KG1 (cell line): ENCODE measurements at places on chromosomes 5 and 9.

- no peak for DNase-seq
Measured at GRCh38 chr5:148645527-148645926, 8.8 kb downstream of the HTR4 start.

GRCh38 chr9:87381050-87381711, 116.5 kb upstream of the DAPK1 start:
- DNase-seq, result no peak

DNA sequence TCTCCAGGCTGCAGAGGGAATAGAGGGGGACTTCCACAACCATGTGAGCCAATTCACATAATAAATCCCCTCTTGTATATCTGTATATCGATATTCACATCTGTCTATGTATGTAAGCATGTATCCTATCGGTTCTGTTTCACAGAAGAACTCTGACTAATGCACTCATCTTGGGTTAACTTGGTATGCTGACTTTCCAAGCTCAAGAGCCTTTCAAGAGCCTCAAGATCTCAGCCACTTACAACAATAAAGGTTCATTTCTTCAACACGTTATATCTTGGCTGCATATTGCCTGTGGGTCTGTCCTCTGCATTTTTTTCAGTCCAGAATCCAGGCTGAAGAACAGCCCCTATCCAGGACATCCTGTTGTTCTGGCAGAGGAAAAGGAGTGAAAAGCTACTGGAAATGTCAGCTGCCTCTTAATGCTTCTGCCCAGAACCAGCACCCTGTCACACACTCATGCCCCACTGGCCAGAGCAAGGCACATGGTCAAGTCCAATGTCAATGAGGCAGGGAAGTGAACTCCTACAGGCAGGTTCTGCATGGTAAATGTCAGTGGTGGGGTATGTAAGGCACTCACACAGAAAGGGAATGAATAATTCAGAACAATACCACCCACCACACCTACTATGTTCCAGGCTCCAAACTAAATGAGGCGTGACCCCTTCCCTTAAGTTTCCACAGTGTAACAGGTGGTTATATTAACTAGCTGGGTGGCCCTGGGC, 91.6 kb upstream of the ICE1 start:
- no peak for DNase-seq

- no peak for DNase-seq
Measured at GRCh38 chr5:172453986-172454357, 353 bp downstream of the SH3PXD2B start.

- DNase-seq, result no peak
Measured at GRCh38 chr5:135369952-135370351, 29.1 kb downstream of the MACROH2A1 start.

- no peak for DNase-seq
Measured at GRCh38 chr5:75828029-75828428, 110.8 kb upstream of the POC5 start.

DNA sequence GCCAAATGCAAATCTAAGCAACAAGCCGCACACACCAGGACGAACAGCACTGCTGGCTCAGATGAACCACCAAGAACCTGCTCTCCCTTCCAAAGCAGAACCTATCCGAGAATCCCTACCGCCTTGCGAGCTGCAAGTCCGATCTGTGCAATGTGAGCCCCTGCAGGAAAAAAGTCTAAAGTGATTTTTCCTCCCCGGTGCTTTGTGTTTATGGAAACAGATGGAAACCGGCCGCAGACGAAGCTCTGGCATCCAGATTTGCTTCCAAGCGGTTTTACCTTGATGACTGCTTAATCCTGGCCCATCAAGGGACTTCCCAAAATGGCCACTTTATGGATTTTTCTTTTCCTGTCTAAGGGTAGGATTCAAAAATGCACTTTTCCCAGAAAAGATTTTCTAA, 112.5 kb downstream of the VAV2 start:
- DNase-seq, result no peak

DNA sequence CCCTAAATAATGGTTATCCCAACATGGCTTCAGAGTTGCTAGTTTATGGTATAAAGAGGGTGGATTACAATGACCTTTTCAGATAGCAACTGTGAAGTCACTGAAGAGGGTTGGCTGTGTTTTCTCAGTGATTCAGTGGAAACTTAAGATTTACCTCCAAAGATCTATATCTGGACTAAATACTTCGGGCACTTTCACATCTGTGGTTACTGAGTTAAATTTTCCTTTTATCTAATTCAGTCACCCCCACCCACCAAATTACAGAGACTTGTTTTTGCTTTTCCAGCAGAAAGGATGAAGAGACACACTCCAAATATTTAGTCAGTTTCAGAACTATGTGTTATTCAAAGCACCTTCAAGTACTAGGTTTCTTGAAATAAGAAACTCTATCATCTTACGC, 573.2 kb downstream of the CCDC171 start:
- DNase-seq, result no peak

- no peak for DNase-seq
Measured at GRCh38 chr9:74589576-74589975, 92.4 kb downstream of the RORB start.

DNA sequence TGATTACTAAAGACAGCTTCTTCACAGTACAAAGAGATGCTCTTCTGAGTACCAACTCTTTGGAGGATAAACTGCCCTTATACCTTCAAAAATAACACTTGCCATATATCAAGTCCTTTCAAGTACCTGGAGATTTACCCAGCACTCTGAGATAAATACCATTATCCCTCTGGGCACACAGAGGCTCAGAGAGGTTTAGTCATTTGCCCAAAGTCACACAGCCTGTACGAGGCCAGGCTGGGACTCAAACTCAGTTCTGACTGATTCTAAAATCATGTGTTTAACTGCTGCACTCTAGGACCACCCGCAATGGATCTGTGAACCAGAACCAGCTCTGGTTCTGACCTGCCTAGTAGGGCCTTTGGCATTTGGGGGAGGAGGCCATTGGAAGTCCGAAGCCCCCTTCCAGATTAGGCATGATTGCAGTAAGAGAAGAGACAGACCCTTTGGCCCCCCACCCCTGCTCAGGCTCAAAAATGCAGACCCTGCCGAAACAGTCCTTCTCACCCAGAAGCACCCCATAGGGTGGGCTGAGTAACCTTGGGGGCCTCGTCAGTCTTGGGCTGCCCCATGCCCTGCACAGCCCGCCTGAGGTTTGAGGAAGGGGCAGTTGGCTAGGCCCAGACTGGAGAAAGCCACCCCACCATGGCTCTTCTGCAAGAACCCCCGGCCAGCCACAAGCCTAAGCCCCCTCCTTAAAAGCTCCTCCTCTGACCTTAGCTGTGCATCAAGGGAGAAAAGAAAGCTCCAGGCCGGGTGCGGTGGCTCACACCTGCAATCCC, 32.8 kb upstream of the IL17B start:
- no peak for DNase-seq
